Esophagus mucosa (tissue), 1 donor: ENCODE measurements at places on chromosomes 6 and 20. TPM values are rescaled to one million over a fixed set of nuclear protein-coding genes. Genes with fewer than 3 reads are reported as not detected.

Gene ELOVL4
- 6.8 TPM for total RNA-seq

GRCh38 chr6:148395583-148396101 is 53.0 kb downstream of the SASH1 start:
- ATAC-seq, result peak; percentile 66

GRCh38 chr6:169339731-169340309 is 86.2 kb upstream of the THBS2 start:
- ATAC-seq, result peak; percentile 69

- ATAC-seq, result no peak
Observed at GRCh38 chr6:107215334-107215733, 100.0 kb upstream of the BEND3 start.

Gene ARFGAP1
- total RNA-seq, result 26.3 TPM

Gene LAMA2
- 3.1 TPM for total RNA-seq

DNA sequence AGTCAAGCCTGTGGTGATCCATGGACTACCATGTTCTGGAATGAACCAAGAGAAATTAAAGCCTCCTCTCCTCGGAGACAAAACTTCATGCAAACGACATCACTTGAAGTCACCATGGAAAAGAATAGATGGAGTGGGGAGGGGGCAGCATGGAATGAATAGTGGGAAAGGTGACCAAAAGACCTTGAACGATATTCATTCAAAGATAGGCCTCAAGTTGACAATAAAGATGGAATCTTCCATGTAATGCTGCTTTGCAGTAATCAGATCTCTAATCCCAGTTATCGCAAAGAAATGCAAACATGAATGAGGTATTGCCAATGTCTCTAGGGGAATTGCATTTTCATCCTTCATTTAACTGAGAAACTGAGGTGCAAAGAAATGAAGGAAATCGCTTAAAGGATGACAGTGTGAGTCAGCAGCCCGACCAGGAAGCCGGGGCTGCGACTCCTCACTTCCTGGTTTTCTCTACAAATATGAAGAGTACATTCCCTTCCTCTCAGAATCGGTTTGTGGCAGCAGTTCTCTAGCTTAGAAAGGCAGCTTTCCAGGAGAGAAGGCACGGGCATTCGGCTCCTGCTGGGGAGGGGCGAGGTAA is 65.6 kb upstream of the RREB1 start:
- ATAC-seq, result no peak

GRCh38 chr20:57069442-57069841 is 197.0 kb downstream of the BMP7 start:
- no peak for ATAC-seq

Gene BTN1A1
- total RNA-seq, result not detected

DNA sequence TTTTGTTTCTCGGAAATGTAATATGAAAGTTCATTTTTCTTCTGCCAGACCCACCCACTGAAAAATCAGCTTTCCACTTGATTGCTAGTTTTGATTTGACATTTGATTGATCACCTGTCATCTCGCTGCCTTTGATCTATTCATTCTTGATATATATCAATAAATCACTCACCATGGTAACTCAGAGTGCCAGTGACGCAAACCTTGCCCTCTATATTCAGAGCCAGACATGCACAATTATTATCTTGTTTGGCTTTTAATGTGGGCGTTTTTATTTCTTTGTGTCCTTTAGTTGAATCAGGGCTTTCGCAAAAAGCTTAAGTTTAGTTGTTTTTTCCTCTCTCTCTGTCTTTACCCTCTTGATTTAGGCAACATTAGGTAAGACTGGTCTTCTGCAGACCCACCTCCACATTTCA is 2.0 kb downstream of the TSHZ2 start:
- ATAC-seq, result no peak
